ENCODE measurements at places on chromosomes 13 and 19.

DNA sequence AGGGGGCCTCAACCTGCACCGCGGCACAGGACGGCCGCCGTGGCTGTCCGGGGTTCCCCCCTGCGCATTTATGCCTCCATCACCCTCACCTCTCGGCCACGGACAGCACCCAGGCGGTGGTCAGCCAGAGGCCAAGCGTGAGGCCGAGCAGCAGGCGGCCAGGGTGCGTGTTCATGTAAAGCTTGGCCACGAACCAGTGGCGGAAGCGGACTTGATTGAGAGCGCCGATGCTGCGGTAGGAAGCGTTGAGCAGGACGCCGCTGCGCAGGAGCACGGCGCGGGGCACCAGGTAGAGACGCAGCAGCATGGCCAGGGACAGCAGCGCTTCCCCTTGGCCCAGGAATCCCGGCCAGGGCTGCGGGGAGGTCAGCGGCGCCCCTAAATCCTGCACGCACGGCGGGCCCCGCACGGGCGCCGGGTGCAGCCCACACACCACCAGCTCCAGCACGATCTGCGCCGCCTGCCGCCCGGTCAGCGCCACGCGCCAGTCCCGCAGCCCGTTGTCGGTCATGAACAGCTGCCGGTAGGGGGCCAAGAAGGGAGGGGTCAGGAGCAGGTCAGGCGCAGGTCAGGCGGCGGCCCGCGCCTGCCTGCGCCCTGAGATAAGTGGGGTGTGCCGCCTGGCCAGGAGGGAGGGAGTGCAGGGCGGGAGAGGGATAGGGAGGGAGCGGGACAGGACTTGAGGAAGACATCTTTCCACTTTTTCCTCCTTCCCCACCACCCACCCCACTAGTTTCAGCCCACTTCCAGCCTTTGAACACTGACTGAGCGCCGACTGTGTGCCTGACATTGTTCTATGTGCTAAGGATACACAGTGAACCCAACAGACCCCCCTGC is 6.5 kb downstream of the KCNN4 start:
- peak; percentile 69 for DNase-seq

DNA sequence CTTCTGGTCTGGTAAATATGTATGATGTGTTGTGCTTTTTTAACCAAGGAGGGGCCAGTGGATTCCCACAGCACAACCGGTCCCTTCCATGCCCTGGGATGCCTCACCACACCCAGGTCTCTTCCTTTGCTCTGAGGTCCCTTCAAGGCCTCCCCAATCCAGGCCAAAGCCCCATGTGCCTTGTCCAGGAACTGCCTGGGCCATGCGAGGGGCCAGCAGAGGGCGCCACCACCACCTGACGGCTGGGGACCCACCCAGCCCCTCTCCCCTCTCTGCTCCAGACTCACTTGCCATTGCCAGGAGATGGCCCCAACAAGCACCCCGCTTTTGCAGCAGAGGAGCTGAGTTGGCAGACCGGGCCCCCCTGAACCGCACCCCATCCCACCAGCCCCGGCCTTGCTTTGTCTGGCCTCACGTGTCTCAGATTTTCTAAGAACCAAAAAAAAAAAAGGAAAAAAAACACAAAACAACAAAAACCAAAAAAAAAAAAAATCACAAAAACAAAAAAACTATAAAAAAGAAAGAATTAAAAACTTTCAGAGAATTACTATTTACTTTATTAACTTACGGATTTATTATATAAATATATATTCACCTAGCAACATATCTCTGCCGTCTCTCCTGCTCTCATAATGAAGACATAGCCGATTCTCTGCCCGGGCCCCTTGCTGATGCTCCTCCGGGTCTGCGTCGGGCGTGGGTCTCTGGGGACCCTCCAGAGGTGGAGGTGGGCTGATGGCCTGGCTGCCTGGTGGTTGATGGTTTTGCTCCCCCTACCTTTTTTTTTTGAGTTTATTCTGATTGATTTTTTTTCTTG is 14.4 kb downstream of the CAPN12 start:
- peak; percentile 64 for DNase-seq

GRCh38 chr13:112198396-112199010 is 131.6 kb downstream of the SOX1 start:
- no peak for DNase-seq

- DNase-seq: peak; percentile 98
Measured at GRCh38 chr13:95676762-95677563, at the start of gene DNAJC3. Gene DNAJC3, plus strand, starts transcription at chr13:95677139. Its CDS starts 117 bp downstream, at chr13:95677256.

DNA sequence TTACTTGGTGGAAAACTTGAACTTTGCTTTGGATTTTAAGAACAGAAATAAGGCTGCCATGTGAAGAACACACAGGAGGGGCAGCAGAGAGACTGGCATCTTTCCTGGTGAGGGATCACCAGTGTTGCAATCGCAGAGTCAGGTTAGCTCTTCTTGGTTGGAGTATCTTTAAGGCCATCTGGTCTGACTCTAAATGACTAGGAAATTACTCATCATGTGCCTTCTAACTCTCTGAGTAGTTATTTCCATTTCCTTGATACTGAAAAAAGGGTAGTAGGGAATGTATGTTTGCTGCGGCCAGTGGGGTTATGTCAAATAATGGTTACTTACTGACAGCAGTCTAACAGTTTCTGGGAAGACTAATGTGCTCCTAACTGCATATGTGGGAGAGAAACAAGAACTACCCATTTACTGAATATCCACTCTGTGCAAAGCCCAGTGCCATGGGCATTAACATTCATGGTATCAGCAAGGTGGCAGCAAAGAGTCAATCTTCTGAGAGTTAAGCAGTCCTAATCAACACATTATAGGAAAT is 122.1 kb downstream of the COG6 start:
- peak; percentile 95 for DNase-seq

DNA sequence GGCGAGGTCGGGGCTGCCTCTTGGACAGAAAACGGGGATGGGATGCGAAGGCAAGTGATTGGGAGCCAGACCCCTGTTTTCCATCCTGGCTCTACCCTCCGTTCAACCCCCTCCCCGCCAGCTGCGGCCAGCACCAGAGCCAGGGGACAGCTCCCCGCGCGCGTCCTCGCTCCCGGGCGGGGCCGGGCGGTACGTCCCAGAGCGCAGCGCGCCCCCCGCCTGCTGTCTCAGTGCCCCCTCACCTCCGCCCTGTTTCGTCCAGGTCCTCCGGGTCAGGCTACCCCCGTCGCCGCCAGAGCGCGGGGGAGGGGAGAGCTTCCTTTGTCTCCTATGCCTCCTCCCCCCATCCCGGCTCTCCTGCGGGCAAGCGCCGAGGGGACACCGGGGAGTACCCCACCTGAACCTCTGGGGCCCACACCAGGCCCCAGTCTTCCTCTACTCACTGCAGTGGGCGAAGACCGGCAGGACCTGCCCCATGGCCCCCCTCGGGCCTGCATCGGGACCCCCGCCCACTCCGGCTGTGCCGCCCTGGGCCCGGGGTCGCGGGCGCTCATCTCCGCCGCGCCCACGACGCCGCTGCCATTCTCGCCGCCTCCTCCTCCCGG is 396 bp downstream of the RTN2 start:
- peak; percentile 37 for DNase-seq

DNA sequence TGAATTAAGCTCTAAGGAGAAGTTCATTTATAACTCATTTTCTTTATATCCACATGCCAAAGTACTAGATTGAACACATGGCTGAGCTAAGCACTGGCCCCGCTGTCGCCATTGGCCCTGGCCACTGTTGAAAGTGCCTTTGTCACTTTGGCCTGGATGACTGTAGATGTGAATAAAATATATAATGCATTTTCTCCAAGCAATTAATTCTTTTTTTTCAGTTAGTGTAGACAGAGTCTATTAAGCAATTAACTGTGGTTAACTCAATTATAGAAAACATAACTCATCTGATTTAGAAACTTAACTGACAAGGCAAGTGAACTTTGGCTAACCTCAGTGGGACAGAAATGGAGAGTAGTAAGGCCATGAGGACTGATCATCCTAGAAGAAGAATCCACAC is 965.6 kb downstream of the EFNB2 start:
- DNase-seq: no peak

DNA sequence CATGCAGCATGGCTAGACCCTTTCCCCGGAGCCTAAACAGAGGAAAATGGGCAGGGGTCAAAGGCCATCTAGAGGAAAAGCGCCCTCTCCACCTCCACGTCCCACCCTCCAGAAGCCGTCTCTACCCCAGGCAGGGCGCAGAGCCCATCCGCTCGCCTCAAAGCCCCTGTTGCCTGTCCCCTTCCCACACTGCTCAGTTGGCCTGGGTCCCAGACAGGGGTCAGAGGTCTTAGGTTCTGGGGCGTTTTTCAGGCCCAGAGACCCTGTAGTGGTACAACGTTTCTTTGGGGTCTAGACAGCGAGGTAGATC is 285 bp downstream of the TMEM143 start:
- DNase-seq: no peak

- no peak for DNase-seq
Measured at GRCh38 chr13:63910511-63910910, 2494.9 kb upstream of the PCDH20 start.

- DNase-seq: no peak
Measured at GRCh38 chr19:35011737-35012682, 11.9 kb downstream of the GRAMD1A start.

- DNase-seq: no peak
Measured at GRCh38 chr19:4981681-4981958, 12.7 kb downstream of the KDM4B start.

DNA sequence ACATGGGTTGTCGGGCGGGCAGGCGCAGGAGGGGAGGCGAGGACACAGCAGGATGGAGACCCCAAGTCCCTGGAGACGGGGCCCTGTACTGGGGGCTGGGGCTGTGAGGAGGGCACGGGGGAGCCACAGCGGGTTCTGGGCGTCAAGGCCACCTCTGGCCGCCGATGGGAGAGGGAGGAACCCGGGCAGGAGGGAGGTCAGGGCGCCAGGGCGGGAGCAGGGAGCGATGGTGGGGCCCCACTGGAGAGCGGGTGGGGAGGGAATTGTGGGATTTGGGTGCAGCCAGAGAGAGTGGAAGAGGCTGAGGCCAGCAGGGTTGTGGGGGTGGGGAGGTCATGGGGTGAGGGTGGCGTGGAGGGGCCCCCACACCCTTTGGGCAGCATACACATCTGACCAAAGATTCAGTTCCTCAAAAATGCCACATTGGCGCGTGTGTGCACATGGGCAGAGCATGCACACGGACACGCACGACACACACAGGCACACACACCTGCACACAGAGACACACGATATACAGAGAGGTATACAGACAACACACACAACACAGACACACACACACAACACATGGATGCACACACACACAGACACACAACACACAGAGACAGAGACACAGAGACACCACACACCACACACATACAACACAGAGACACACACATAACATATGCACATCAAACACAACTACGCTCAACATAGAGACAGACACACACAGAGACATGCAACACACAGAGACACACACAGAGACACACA is 54.9 kb downstream of the AP1M1 start:
- DNase-seq: no peak

- no peak for DNase-seq
Measured at GRCh38 chr13:99391781-99392469, 84.7 kb upstream of the GPR183 start.

DNA sequence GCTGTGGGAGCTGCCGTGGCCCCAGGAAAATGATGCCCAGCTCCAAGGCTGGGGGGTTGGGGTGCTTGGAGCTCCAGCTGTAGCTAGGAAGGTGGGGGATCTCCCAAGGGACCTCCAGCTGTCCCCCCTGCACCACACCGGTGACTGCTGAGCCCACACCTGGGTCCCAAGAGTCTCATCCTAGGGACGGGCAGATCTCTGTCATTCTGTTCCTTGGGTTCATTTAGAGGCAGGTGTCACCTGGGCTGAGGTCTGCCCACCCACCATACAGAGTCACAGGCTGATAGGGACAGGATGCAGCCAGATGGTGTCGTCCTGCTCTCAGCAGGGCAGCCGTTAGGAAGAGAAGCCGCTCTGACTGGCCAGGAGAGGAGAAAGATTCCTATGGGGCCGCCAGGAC is 5.3 kb downstream of the F2RL3 start:
- DNase-seq: no peak

DNA sequence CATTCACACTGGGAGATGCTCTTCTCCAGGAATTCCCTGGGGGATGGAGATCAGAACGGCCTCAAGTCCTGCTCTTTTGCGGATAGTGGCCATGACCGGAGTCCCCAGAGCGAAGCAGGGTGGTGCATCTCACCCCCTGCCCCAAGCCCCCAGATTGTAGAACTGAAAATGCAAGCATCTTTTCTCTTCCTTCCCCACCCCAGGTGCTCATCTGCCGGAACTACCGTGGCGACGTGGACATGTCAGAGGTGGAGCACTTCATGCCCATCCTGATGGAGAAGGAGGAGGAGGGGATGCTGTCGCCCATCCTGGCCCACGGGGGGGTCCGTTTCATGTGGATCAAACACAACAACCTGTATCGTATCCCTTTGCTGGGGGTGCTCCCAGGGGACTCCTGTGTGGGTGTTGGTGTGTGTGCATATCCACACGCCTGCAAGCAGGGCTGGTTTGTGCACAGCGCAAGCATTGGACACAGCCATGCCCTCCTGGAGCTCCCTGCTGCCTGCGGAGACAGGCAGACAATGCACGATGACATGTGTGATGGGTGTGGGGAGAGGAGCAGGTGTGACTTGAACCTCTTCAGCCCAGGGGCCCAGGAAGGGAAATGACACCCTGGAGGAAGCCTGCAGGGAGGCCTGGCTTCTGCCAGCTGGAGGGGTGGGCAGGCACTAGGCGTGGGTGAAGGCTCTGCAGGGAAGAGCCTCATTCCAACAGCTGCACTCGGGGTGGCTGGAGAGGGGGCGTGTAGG is 5.7 kb downstream of the AP1M1 start:
- no peak for DNase-seq

DNA sequence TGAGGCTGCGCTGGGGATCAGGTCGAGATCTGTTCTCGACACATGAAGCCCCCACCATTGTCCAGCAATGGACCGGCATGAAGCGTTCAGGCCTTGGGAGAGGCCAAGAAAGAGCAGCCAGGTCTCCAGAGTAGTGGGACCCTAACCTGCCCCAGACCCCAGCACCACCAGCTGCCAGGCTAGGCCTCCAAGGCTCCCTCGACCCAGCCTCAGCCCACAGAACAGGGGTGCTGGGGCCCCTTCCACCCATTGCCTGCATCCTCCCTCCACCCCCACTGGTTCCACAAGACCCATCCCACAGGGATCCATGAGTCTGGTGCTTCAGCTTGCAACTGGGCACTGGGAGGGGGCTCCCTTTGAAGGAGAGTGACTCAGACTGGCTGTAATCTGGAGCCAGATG is 120.3 kb downstream of the TUBA3C start:
- no peak for DNase-seq

DNA sequence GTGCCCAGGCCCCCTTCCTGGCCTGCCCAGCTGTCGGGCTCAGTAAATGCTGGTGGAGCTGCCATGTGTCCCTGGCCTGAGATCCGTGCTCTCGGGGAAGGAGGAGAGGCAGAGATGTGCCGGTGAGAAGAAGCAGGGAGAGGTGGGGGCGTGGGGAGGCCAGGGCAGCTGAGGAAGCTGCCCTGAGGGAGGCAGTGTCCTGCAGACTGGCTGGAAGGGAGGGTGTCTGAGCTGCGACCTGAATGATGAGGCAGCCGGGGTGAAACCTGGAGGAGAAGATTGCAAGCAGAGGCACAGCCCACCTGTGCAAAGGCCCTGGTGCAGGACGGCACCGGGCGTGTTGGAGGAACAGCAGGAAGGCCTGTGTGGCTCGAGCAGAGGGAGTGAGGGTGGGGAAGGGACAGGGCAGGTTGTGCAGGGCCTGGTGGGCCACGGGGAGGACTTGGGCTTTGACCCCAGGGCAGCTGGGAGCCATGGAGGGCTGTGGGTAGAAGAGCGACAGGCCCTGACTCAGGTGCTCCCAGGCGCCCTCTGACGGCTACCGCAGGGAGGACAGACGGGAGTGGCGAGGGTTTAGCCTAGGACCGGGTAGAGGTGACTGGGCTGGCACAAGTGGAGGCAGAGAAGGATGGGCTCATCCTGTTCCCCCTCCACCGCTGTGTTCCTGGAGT is 14.0 kb upstream of the CELF5 start:
- DNase-seq: peak; percentile 43

GRCh38 chr13:53447863-53448262 is 419.2 kb downstream of the OLFM4 start:
- DNase-seq: no peak

GRCh38 chr13:79126706-79127105 is 279.3 kb downstream of the RBM26 start:
- DNase-seq: no peak

All from EH (cell line).